HT1080 (cell line): ENCODE measurements at places on chromosomes 3 and 15. TPM values are rescaled to one million over a fixed set of nuclear protein-coding genes. Genes with fewer than 3 reads are reported as not detected.
A peak's percentile ranks its signal among the peaks of the same experiment; 100 is the strongest.

Gene TP63
- total RNA-seq, result 0.06 and 0.27 TPM in 2 replicates

Gene CCDC50
- total RNA-seq, result 119 and 131 TPM in 2 replicates

Gene B3GNT5
- total RNA-seq, result 21.6 and 22.5 TPM in 2 replicates

Gene CCR4
- not detected in 2 replicates for total RNA-seq

Gene RYR3
- 0.02 and 0.03 TPM in 2 replicates for total RNA-seq

DNA sequence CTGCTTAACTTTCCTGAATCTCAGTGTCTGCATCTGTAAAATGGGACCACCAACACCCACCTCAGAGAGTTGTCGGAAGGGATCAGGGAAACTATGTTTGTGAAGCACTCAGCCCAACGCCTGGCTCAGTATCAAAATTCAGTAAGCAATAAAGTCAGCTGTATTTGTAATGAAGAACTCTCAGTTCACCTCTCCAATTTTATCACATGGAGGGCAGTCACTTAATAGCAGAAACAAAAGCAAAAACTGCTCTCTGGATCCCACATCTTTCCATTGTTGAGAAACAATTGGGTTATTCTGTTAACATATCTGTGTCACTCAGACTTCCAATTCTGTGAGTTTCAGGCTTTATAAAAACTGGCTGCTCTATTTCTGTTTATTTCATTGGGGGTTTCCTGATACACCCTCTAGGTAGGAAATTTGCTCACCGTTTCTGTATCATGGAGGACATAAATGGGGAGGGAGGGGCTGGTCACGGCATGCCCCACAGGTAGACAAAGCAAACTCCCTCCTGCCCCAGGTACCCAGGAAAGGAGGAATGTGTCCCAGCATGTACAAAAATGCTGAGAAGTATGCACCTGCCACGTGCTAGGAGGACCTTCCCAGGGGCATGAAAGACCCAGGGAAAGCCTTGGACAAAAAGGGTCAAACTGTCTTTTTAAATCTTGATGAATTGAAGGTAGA lies 81.4 kb upstream of the LMOD3 start:
- no peak for DNase-seq

DNA sequence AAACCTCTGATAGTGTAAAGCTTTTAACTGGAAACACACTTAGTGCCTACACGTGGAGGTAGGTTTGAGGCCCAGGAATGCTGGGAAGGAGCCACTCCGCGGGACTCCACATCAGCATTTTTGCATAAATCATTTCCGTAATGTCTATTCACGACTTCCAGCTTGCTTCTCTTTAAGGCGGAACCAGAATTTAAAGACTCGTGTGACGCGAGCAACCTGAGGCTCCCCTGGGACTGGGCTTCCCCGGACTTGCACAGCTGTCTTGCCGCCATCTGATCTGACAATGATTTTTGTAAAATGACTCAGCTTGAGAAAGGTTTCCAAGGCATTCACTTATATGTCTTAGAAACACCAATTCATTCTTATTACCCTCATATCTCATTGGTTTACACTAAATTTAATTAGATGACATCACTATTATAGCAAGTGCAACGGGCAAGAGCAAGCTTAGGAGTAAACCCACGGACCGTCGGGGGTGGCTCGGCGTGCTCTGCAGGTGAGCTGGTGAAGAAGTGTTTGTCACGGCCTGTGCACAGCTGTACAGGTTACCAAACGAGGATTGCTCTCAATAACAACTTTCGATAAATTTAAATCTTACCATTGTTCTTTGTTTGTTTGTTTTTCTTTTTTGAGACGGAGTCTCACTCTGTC lies 95.2 kb downstream of the CHSY1 start:
- no peak for DNase-seq

- DNase-seq, result peak; percentile 65
Observed at GRCh38 chr3:64223791-64224745, 1.2 kb downstream of the PRICKLE2 start.

- no peak for DNase-seq
Observed at GRCh38 chr3:143099210-143099609, 20.4 kb upstream of the CHST2 start.

DNA sequence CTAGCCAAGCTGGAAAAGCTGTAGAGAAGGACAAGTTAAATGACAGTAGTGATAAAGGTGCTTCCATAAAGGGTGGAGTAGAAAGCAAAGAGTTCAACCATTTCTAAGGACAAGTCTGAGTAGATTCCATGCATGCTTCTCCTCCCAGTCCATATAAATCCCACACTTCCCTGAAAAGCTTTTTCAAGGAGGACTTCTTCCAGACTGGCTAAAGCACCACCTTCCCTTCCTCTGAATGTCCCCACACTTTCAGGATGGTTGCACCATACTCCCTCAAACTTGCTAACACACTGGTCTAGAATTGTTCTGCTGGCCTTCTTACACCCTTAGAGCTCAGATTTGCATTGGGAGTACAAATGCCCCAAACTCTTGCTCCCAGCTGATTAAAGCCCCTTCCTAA lies 40.9 kb downstream of the FBN1 start:
- DNase-seq, result no peak

DNA sequence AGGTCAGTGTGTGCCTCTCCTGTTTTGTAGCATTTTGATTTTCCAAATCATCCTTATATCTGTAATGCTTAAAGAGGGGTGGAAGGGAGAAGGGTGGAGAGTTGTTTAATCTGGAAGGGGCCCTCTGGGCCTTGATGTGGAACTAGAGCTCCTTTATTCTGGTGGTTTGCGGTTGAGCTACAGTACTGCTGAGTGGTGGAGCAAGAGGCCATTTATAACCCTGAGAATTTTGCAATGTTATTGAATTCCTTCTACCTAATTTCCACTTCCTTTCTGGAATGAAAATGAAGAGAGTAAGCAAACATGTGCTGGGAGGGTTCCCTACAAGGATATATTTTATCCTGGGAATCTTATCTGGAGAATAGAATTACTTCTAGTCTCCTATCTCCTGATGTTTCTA lies 35.3 kb upstream of the TUBGCP5 start:
- peak; percentile 36 for DNase-seq

- no peak for DNase-seq
Observed at GRCh38 chr15:70227147-70227546, 129.4 kb upstream of the TLE3 start.
